ENCODE measurements at places on chromosomes 2 and 18.

- no peak for DNase-seq
These were observed 42.1 kb upstream of the TAF1B start for GRCh38 chr2:9800975-9801726.

GRCh38 chr2:45210462-45211195, 201.4 kb upstream of the SIX2 start:
- no peak for DNase-seq

GRCh38 chr2:235570966-235571692, 77.3 kb downstream of the AGAP1 start:
- no peak for DNase-seq

- DNase-seq = peak; percentile 16
These were observed 35.4 kb downstream of the PROC start for GRCh38 chr2:127453392-127454171.

GRCh38 chr18:24176727-24177416, 38.0 kb downstream of the CABYR start:
- DNase-seq = peak; percentile 28

GRCh38 chr18:24368749-24369148, 28.9 kb downstream of the OSBPL1A start:
- no peak for DNase-seq

DNA sequence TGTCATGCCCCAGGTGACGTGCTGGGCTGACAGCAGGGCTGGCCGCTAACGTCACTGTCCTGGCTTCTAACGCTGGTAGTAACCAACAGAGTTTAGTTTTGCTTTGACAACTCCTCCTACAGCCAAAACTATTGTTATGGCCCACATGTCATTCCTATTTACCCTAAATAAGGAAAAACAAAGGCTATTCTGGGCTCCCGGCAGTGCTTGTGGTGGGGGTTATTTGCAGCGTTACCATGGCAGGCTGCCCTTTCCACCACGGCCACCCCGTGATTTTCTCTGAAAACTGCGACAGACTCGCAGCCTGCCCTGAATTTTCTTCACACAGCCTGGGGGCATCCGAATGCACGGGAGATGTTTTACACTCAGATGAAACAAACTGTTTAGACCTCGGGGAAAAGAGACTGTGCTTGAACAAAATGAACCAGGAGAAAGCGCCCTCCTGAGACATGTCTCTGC, 115.2 kb downstream of the FAM210A start:
- no peak for DNase-seq

GRCh38 chr2:63300835-63301234, 250.2 kb downstream of the OTX1 start:
- no peak for DNase-seq

DNA sequence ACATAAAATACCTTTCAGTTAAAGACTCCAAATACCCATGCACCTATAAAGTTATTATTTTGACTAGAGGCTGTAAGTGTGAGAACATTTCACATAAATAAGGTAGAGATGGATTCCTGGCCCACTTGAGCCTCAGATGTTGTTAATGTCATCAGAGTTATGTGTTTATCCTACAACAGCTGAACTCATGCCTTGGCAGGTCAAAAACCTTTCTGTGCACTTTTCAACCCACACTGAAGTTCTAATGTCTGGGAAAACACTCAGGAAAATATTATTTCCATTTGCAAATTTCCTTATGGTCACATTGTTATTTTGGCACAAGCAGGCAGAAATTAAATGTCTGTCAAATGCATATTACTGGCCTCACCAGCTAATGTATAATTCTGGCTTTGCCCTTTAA, 209.2 kb downstream of the LNPK start:
- DNase-seq = no peak

- DNase-seq = no peak
These were observed 85.6 kb downstream of the ASB1 start for GRCh38 chr2:238512247-238512867.

DNA sequence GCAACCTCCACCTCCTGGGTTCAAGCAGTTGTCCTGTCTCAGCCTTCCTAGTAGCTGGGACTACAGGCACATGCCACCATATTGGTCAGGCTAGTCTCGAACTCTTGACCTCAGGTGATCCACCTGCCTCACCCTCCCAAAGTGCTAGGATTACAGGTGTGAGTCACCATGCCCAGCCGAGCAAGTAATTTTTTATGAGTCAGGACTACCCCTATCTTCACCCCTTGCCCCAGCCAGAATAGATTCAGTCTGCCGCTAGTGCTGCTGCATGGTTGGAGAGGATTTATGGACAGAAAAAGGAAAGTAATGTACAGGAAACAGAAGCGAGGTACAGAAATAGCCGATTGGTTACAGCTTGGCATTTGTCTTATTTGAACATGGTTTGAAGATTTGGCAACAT, 48.9 kb downstream of the BMPR2 start:
- DNase-seq = no peak

DNA sequence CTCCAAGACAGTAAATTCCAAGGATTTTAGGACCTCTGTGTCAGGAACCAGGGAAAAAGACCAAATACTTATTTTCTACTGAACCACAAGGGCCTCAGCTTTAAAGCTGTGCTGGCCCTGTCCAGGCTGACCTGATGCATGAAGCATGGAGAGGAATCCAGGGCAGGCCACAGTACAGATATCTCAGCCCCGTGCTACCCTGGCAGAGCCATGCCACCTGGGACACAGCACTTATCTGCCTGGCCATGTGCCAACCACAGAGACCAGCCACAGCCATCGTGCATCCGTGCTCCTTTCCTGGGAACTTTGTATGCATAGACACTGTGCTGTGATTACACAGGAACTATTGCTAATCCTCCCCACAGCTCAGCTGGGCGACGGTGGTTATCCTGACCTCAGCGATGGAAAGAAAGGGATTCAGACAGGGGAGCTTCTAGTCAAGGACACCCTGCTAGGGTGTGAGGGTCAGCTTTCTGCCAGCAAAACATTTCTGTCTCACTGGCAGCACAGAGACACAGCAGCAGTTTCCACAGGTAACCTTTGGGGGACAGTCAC, 687.4 kb upstream of the ID2 start:
- DNase-seq = peak; percentile 34

GRCh38 chr2:105129722-105130232, 91.9 kb downstream of the MRPS9 start:
- DNase-seq = no peak

GRCh38 chr18:45197526-45197970, 417.7 kb upstream of the SLC14A2 start:
- DNase-seq = no peak

GRCh38 chr18:62828091-62828640, 112.8 kb downstream of the PHLPP1 start:
- no peak for DNase-seq

- DNase-seq = no peak
These were observed 14.1 kb downstream of the ORC4 start for GRCh38 chr2:148006249-148007007.

- DNase-seq = no peak
These were observed 8.2 kb downstream of the SMARCAL1 start for GRCh38 chr2:216420367-216421101.

DNA sequence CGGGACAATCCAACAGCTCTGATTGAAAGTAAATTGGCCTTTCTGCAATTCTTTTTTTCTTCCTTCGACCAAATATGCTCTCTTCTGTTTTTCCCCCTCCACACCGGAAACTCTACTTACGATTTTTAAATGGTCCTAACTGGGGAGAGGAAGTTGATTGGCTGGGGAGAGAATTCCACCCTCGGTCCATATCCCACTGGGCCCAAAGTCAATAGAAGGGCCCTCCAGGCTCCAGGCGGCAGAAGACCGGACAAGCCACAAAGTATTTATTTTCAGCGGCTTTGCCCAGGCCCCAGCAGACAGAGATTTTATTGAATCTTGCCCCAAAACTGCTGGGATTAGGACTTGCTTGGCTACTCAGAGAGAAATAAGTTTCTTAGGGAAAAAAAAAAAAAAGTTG, 37.1 kb upstream of the SMAD7 start:
- DNase-seq = no peak

DNA sequence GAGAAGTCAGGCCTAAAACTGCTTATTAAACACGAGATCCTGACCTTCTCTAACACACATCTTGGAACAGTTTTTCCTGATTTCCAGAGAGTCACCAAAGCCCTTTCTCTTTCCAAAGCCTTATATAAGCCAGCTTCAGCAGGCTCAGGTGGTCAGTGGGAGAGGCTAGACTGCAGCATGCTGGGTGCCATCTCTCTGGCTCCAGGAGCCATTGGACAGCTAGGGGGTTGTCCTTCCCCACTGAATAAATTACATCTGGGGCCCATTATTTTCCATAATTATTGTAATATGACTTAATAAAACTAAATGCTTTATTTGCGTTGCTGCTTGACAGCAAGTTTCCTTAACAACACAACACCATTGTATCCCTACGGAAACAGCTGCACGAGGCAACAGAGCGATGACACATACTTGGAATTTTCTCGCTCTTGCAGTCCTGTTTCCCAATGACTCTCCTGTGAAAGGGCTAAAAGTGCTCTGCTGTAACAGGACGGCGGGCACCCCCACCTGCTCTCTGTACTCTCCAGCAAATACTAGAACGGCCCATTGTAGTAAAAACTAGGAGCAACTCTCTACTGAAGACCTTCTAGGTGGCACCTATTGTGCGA, 160.6 kb downstream of the RNF144A start:
- DNase-seq = no peak

DNA sequence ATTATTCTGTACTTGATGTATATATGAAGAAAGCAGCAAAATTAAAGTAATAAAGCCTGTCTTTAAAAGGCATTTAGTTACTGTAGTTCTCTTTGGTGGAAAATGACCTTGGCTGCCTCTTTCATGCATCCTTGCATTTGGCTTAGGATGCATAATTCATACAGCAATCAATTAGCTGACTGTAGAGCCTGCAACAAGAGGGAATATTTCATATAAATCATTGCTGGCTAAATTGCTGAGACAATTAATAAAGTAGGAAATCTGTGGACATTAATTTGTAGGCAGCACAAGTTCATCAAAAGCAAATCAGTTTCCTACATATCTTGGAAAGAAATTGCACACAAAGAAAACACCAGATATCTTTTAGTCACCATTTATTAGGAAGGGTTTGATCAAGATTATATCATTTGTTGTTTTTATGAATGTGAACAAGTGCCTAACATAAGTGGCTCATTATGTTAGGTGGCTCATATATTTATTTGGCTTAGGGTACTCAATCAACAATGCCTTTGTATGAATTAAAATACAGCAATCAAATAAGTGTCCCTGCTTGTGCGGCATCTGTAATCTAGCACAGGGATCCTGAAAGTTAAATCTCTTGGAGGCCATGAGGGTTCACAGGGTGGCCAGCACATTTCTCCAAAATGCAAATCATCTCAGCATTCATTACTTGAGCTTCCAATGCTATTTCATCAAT, 220.4 kb upstream of the SPOPL start:
- DNase-seq = no peak

DNA sequence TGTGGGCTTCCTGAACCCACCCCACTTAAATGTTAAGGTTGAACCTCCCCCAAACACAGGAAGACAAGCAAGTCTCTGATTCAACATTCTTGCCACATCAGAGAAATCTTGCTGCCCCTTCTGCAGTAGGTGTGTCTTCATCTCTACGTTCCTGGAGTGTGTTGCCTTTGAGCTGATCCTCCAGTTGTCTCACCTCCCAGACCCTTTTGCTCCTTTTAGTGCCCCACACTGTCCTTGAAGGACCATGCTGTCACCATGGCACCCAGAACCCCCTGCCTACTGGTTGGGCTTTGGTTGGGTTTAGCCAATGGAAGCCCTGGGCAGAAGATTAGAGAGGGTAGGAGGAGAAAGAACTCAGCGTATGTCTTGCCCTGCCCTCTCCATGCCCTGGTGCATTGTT, 10.7 kb downstream of the CAB39 start:
- no peak for DNase-seq

DNA sequence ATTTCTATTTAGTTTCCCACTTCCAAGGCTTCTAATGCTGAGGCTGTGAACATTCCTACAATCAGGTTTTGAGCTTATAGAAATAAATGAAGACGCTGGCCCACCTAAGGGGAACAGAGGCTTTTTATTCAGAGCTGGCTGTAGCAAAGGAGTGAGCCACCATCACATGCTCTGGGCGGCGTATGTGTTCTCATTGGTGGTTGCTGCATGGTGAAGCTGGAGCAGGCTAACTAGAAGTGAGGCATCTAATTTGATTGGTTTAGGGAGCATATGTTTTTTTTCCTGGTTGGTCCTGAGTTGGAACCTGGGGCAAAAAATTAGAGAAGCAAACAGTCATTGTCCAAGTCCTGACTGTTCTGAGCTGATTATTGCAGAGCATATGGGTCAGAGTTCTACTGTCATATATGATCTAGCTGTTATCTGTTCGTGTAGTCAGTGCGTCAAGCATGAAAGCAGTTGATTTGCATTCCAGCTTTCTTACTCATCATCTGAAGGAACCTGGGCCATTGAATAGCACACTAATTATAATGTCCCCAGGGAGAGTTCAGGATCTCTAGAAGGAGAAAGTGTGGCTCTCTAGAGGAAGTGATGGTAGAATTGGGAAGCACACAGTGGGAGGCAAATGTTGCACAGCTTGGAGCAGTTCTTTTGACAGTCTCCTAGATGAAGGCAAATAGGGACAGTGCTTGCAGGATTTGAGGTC, 279.6 kb downstream of the PARD3B start:
- DNase-seq = no peak

GRCh38 chr2:23664066-23664788, 262.7 kb downstream of the ATAD2B start:
- no peak for DNase-seq

GRCh38 chr18:76466410-76466991, 28.5 kb downstream of the ZNF516 start:
- DNase-seq = no peak

DNA sequence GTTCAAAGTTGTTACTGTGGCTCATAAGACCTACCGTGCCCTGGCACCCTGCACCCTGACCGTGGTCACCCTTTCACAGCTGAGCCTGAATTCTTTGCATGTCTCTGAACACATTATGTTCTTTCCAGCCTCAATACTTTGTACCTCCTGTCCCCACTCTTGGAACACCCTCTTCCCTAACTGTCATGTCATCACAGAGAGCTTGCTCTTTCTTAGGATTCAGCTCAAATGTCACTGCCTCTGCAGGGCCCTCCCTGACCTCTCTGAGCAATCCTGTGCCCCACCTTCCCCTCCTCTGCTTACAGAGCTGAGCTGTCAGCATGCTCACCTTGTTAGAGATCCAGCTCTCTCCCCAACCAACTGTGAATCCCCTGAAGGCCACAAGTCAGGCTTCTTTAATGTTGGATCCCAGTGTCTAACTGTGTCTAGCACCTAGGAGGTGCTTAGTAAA, 15.0 kb downstream of the PRKAG3 start:
- DNase-seq = no peak

GRCh38 chr18:73365018-73365417, 497.2 kb upstream of the NETO1 start:
- no peak for DNase-seq

GRCh38 chr2:191112448-191112901, 38.3 kb downstream of the STAT4 start:
- no peak for DNase-seq

GRCh38 chr2:82790206-82791021, 1668.7 kb downstream of the SUCLG1 start:
- no peak for DNase-seq

GRCh38 chr18:31102941-31103340, 720 bp upstream of the DSC2 start:
- no peak for DNase-seq

- DNase-seq = no peak
These were observed 387.6 kb upstream of the TNP1 start for GRCh38 chr2:217247476-217247875.

Measured in hematopoietic multipotent progenitor cell treated with erythropoietin and hydrocortisone succinate and interleukin-3 and kit ligand, for 17 days (in vitro differentiated cells).